ENCODE measurements at places on chromosomes 5 and 9. TPM values are rescaled to one million over a fixed set of nuclear protein-coding genes. Genes with fewer than 3 reads are reported as not detected.
A peak's percentile ranks its signal among the peaks of the same experiment; 100 is the strongest.

SLC34A1 gene
- not detected for total RNA-seq

DNA sequence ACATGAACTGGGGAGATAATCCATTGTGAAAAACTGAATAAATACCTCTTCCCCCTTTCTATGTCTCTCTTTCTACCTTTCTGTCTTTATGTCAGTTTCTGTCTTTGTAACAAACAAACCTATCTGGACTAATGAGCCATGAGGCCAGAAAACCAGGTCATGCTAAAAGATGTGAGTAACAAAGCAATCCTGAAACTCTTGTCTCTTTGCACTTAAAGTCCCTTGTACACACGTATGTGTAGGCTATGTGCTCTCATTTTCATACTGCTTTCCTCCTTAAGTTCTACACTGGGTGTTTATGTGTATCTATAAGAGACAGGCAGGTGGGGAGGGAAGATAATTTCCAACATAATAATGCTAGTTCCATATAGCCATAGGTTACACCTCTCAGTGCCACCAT, 123.8 kb upstream of the PTGER4 start:
- no peak for DNase-seq

ATP6V1G1 gene
- 98.8 TPM for total RNA-seq

CEMIP2 gene
- total RNA-seq: 18.1 TPM

- DNase-seq: no peak
Observed at GRCh38 chr5:1641041-1641440, 117.3 kb upstream of the LPCAT1 start.

DNA sequence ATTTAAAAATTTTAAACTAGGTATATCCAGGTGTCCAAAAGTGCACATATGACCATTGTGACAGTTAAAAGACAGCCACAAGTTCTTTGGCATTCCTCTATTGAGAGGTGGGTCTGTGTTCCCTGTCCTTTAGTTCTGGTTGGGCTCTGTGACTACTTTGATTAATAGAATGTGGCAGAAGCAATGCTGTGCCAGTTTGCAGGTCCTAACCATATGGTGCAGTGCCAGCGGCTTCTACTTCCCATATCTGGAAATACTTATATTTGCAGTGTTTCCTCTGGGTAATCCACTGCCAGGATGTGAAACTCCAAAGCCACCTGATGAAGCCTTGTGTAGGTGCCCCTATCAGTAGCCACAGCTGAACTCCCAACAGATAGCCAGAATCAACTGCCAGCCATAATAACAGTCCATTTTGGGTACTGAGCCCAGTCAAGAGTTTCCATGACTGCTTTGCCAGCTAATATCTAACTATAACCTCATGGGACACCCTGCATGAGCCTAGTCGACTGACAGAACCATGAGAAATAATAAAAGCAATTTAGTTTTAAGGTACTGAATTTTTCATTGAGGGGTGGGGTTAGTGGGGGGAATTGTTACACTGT, 361.0 kb upstream of the SEMA6A start:
- DNase-seq: no peak

ZNF782 gene
- total RNA-seq: 7.0 TPM

ANKRD34B gene
- total RNA-seq: 0.08 TPM

- no peak for DNase-seq
Observed at GRCh38 chr5:3535414-3536211, 60.0 kb upstream of the IRX1 start.

- DNase-seq: no peak
Observed at GRCh38 chr9:97280755-97281330, 26.6 kb upstream of the CCDC180 start.

DNA sequence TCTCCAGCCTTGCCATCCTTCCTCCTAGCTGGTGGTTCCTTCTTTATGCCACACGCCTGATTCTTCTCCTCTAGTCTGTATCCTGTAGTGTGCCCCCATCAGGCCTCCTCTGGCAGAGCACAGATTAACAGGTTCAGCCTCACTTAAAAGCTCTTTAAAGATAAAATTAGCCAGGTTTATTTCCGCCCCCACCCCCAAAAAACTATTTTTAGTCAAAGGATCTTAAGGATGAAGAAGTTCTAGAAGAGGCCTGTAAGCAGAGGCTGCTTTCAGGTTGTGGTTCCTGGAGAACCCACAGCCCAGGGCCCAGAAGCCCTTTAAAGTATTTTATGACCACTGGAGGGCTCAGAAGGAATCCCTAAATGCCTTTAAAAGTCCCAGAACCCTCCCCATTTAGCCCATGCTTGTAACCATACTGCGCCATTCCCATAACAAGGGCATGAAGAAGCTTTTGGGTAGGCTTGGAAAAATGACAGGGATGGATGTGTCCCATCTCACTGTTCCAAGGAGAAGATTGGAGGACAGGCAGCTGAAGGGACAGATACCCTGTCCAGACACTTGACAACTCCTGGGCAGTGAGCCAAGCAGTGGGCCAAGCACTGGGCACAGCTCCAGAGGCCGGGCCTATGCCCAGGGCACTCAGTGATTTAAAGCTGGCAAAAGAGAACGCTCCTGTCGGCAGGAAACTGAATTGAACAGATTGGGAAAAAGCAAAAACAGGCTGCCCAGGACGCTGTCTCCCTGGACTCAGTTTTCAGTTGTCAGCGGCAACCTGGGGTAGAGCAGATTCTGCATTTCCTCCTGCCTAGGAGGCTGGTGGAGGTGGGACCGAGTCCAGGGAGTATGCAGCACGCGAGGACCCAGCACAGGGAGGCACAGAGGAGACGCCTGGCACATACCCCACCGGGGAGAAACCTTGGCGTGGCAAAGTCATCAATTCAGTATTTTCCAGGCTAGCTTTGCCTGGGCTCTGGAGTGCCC, 106.3 kb upstream of the SSBP2 start:
- DNase-seq: peak; percentile 92

SPINK7 gene
- total RNA-seq: not detected

- DNase-seq: no peak
Observed at GRCh38 chr9:16771356-16771755, 99.1 kb downstream of the BNC2 start.

DNA sequence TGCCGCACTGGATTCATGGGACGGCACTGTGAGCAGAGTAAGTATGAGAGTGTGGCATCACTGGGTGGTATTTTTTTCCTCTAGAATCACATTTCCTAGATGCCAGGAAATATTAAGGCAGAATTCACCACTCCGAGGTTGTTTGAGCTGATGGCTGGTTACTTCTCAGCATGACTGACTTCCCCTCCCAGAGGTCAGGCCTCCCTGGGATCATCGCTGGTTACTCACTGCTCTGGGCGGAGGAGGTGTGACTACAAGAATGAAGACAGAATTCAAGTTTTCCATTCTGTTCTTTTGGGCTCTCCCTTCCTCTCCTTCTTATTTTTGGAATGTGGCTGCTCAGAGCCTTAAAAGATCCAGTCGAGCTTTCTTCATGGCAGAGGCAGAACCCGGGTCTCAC, 76.6 kb upstream of the PRRC1 start:
- no peak for DNase-seq

GRCh38 chr9:34578241-34579103, 11.1 kb downstream of the CNTFR start:
- no peak for DNase-seq

- DNase-seq: peak; percentile 72
Observed at GRCh38 chr5:134555890-134556311, 30.4 kb downstream of the JADE2 start.

DNA sequence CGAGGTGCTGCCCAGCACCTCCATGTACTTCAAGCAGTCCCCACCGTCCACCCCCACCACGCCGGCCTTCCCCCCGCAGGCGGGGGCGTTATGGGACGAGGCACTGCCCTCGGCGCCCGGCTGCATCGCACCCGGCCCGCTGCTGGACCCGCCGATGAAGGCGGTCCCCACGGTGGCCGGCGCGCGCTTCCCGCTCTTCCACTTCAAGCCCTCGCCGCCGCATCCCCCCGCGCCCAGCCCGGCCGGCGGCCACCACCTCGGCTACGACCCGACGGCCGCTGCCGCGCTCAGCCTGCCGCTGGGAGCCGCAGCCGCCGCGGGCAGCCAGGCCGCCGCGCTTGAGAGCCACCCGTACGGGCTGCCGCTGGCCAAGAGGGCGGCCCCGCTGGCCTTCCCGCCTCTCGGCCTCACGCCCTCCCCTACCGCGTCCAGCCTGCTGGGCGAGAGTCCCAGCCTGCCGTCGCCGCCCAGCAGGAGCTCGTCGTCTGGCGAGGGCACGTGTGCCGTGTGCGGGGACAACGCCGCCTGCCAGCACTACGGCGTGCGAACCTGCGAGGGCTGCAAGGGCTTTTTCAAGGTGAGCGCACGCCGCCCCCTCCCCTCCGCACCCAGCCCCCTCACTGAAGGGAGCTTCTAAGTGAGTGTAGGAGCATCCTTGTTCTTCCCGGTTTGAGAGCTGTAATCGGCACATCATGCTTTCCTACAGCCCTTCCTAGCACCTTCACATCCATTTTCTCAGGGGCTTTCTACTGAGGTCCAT, 6.9 kb downstream of the NR4A3 start:
- peak; percentile 57 for DNase-seq

- no peak for DNase-seq
Observed at GRCh38 chr9:104856413-104856941, 71.5 kb downstream of the ABCA1 start.

FREM1 gene
- 3.7 TPM for total RNA-seq

DNA sequence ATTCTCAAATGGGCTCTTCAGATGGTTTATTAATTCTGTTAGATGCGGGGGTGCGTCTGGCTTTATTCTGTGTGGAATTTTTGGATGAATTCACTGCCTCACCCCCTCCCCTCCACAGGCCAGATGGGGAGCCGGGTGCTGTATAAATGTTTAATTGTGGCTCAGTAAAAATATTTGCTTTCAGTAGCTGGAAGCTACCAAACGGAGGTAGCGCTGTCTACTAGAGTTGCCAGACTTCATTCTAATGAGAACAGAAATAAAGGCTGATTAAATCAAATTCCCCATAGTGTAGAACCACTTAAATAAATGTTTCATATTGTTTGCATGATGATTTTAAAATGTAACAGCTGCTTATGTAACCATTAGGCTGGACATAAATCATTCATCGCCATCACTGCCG, 34.5 kb upstream of the KCNMB1 start:
- no peak for DNase-seq

DNA sequence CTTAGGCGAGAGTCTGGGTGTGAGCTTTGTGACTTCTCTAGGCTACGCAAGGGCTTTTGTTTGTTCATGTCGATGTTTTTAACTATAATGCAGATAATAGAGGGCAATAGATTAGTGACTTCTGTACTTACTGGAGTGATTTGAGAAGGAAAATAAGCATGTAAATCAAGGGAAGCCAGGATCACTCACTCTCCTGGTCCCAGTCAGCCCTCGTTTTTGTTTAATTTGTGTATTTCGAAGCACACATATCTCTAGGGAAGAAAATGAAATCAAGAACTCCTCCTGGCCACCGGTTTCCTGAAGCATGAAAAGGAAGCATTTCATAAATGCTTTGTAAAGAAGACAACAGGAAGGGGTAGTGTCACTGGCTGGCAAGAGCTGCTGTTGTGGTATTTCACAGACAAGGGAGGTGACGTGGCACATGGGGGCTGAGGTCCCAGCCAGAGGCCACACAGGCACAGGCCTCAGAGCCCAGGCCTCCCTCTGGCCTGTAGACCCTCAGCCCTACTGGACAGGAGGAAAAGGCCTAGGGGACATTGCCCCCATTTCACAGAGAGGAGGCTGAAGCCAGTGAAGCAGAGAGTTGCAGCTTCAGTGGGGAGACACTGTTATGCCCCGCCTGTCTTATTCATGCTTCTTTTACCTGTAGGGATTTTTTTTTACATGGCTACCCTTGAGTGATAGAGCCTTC, 34.1 kb downstream of the IRF1 start:
- peak; percentile 77 for DNase-seq

DNA sequence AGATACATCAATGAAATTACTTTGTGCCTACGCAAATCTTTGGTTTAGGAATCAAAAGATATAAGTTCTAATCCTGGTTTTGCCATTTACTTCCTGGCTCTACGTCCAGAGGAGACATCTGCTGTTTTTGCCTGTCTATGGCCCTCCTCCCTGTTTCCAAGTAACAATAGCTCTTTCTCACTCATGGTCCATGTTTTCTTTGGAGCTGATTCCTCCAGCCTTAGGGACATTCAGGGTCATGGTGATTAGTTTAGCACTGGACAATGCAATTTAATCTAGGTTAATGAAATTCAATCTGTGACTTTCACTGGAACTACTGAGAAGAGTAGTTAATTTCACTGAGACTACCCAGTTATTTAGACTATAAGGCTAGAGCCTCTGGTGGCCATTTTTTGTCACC, 170.6 kb downstream of the SEMA6A start:
- DNase-seq: no peak

DNA sequence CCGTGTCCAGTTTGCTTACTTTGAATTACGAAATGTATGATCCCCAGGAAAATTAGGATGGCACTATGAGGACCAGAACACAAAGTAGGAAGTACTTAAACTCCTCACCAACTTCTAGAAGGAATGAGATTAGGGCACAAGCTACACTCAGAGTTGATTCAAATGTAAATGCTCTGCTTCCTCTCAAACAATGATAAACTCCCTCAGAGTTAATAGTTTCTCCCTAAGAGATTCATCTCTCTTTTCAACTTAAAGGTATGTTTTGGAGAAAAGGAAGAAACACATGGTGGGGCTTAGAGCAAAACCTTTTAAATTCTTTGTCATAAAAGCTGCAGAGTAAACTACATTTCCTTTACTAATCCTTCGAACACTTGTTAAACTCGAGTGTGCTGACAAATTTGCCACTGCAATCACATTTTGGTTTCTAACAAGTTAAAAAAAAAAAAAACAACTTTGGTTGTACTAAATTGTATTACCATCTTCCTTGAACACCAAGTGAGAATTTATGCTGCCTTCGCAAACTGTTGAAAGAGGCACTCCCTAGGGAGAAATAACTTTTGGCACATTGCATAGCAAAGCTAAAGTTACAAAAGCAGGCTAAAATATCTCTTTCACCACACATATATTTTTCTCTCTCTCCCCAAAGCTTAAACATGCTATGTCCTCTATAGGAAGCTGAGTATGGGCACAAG, 66.6 kb downstream of the DENND1A start:
- no peak for DNase-seq

DNA sequence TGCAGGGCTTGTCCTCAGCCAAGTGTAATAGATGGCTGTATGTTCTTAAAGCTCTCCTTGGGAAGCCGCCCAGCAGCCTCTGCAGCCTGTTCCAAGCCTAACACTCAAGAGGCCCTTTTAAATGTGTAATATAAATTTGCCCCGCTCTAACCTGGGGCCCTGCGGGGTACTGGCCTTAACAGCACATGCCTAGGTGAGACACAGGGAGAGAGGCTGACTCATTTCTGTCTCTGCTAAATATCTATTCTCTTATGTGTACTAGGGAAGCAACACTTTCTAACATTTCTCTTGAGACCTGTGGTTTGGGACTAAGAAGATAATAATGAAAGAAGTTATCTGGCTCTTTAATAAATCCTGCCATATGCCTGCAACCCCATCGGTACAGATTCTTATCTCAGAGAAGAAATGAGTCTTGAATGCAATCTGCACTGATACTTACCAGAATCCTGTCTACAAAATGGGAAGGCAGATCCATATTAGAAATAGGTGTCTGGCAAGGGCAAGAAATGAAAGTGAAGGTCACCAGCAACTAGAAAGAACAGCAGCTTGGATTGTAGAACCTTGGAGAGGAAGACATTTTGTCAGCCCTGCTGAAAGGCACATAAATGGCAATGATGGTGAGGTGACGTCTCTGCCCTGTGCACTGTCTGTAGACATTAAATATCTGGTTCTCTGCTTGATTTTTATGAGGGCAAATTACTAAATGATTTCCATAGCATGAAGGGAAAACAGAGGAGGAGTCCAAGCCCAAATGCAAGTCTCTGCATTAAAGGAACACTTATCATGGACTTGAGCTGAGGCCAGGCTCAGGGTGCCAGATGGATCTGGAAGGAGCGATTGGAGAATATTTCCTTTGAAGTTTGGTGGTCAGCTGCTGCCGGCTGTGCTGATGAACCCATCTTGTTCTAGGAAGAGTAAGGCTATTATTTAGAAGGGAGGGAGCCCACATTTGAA, 14.5 kb upstream of the TGFBI start:
- DNase-seq: no peak

GRCh38 chr9:109730228-109730627, 49.8 kb upstream of the PALM2AKAP2 start:
- DNase-seq: no peak
